ENCODE measurements at places on chromosomes 4 and X. TPM values are rescaled to one million over a fixed set of nuclear protein-coding genes. Genes with fewer than 3 reads are reported as not detected.
A peak's percentile ranks its signal among the peaks of the same experiment; 100 is the strongest.

GRCh38 chr4:26255989-26256388 lies 64.8 kb upstream of the RBPJ start:
- DNase-seq = no peak

GRCh38 chr4:140971077-140971792 lies 162.0 kb downstream of the RNF150 start:
- DNase-seq = no peak

DNA sequence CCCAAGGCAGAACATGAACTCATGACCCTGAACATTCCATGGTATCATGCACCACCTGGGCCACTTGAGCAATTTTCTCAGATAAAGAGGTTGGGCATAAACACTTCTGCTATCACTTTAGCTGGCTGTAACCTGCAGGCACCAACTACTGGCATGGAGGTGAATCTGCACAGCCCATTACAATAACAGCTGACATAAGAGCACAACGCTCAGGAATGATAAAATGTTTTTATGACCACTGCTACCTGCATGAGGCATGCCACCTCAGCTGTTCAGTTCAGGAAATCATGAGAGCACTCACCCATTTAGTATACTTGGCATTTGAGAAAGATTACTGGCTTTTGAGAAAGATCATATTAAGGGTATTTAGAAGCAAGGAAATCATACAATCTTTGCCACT lies 85.7 kb upstream of the SPIN4 start:
- DNase-seq = no peak

DNA sequence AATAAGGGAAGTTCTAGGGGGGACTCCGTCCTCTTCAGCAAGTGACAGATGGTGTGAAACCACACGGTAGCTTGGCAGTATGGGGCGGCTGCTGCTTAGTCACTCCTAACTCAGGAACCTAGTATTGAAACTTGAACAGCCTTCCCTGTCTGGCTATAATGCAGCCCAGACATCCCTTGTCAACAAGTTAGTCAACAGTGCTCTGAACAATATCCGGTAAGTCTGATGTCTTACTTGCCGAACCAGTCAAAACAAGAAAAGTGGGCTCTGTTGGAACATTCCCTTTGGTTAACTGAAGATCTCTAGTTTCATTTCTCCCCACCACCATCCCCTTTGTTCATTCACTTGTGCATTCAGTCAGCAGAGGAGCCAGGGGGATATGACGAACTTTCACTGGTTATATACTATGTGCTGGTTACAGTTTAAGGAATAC lies 18.7 kb upstream of the CXCL13 start:
- DNase-seq = no peak

DNA sequence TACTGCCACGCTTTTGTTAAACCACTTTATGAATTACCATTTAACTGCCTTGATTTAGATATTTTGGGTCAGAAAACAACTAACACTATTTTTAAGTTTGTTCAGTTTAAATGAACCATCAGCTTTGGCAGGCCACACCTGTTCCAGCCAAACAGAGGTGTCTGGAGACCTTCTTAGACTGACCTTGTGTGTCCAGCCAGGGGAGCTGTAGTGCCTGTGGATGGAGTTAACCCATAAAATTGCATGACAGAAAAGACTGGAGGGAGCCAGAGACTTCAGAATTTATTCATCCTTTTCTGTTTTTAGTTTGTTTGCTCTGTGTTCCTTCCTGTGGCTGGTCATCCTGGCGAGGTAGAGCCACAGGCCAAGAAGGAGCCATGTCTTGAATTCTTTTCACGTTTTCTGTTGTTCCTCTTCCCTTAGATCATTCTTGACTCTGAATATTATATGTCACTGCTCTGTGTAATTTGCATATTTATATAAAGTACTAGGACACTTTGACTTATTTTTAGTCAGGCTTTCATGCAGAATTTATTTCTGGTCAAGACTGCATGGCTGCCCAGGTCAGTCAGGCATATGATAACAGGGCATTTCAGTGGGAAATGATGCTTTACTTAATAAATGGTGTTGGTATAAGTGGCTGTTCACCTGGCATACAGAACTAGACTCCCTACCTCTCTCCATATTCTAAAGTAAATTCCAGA lies 26.7 kb downstream of the HERC3 start:
- no peak for DNase-seq

DNA sequence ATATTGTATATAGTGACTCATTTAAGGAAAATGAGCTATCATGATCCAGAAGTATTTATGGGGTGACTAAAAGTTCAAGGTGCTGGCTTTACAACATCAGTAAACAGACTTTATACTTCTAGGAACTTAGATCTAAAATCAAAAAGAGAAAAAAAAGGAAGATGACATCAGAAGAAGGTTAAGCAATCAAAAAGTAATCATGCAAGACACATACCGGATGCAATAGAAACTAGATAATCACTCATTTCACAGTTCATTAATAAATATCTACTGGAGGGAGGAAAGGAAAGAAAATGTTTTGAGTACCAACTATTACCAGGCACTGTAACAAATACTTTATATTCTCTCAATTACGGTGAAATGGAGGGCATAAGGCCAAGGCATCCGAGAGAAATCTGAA lies 276.4 kb downstream of the SPRY1 start:
- no peak for DNase-seq

- no peak for DNase-seq
Measured at GRCh38 chr4:153161226-153161963, 42.8 kb upstream of the TRIM2 start.

GRCh38 chr4:7811536-7812191 lies 128.0 kb downstream of the AFAP1 start:
- peak; percentile 50 for DNase-seq

DNA sequence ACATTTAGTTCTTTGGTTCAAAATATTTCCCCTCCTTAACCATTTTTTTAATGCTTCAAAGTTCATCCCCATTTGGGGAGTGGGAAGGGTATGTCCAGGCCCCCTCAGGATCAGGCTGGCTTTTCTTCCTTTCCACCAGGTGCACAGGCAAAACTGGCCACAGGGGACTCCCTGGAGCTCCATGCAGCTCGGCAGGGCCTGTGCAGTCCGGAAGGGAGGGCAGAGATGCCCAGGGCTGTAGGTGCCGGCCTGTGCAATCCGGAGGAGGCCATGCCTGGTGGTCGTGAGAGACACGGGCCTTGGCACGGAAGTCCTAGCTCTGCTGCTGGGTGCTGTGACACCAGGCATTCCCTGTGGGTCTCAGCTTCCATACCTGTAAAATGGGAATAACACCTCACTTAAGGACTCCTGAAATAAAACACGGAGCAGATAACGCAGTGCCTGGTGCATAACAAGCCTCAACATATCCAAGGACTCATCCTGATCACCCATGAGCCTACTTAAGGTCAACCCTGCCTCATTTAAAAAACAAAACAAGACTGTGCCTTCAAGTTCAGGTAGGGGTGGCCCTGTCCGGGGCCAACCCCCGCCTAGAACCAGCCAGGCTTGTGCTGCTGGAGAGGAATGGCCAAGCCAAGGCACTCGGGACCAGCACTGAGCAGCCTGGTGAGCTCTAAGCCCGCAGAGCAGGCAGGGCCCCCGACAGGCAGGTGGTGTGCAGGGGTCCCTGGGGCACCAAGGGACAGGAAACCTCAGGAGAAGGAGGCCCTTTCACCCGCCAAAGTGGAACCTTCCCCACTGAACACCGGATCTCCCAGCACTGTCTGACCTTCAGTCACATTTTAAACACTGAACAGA lies 21.2 kb upstream of the CYP4V2 start:
- DNase-seq = no peak

DNA sequence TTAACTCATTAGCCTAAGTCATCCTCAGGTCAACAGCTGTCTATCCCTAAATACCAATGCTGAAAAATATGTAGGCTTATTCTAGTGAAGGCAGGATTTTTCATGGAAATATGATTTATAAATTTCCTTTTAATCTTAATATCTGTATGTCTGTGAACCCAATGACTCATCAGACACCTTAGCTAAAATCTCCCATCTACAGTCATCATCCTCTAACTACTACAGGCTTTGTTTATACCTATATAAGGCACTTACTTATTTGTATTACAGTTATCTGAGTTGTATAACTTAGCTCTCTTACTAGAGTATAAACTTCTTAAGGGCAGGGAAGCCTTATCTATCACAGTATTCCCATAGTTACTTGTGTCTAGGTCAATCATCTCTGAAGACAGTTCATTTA lies 24.2 kb downstream of the AMMECR1 start:
- no peak for DNase-seq

- DNase-seq = no peak
Measured at GRCh38 chrX:17431171-17431570, 56.2 kb downstream of the NHS start.

- no peak for DNase-seq
Measured at GRCh38 chr4:105186701-105187161, 40.1 kb downstream of the TET2 start.

DNA sequence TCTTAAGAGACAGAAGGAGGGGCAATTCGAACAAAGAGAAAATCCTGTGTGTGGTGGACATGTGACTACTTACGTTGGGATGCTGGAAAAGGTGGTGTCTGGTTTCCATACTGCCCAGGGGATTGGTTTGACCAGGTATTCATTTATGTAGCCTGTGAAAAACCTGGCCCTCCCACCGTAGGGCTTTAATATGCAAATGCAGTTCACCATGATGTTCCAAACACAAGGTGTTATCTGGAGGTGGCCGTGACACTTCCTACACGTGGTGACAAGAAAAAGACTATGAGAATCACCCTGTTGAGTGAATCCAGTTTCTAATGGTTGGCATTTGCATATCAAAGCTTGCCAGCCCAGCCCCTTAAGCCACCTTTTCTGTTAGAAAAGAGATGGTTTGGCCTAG lies 27.9 kb downstream of the UGT2B4 start:
- no peak for DNase-seq

- no peak for DNase-seq
Measured at GRCh38 chr4:123997776-123998449, 601.3 kb downstream of the SPRY1 start.

GRCh38 chrX:11934089-11934488 lies 176.1 kb downstream of the MSL3 start:
- DNase-seq = no peak

DNA sequence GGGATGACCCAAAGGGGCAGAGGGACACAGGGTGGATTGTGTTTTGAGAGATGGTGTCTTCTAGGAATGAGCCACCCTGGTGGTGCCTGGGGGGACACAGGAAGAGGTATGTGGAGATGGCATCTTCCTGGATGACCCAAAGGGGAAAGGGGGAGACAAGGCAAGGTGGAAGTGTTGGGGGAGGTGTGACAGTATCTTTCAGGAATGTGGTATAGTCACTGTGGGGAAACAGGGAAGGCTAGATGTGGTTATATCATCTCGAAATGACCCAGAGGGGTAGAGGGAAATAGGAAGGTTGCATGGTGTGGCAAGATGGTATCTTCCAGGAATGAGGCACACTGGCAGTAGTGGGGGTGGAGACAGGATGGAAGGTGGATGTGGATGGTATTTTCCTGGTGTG lies 62.9 kb downstream of the MAOA start:
- DNase-seq = no peak

DNA sequence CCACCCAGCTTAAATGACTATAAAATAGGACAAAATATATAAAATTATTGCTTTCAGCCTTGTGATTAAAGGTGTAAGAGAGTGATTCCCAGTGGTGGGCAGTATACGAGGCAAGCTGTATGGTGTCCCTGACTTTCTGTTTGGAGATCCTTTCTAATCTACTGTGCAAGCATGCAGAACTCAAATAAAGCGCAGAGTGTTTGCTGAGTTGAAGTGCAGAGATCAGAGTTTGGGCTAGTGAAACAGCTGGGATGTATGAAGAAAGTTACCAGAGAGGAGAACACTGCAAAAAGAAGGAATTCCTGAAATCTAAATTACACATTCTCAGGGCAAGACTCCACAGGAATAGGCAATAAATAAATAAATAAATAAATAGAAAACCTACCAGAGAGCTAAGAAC lies 218.5 kb upstream of the TLL1 start:
- no peak for DNase-seq

- DNase-seq = no peak
Measured at GRCh38 chrX:23478056-23478455, 143.4 kb downstream of the PTCHD1 start.

GRCh38 chr4:83013420-83013867 lies 2.8 kb upstream of the LIN54 start:
- DNase-seq = no peak

GRCh38 chr4:137819964-137820383 lies 287.7 kb upstream of the PCDH18 start:
- no peak for DNase-seq

DNA sequence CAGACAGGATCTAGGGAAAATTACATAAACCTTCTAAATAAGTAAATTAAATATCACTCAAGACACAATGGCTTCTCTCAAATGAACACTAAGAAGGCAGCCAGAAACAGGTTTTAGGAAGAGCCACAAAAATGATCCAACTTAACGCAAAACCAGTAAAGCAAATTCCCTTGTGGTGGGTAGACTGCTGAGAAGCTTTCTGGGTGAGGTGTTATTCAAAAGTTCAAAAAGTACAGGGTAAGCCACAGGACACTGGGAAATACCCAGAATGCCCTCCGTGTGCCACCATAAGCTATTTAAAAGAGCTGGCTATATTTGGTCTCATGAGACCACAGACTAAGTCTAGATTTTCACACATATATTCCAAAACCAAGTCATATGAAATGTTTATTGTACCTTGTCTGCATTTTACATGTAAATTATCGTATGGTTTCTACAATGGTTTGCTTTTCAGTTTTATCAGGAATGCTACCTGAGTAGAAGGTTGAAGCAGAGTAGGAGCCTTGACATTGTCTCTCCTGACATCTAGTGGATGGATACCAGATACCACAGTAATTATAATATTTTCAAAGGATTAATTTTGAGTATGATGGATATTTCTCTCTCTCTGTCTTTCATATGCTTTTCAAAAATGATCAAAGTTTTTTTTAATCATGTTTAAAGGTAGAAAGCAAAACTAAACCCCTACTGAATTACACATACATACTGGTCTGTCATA lies 109.3 kb upstream of the KLHL13 start:
- no peak for DNase-seq

Gene KLHL34
- not detected for total RNA-seq

Gene VCX
- not detected for total RNA-seq

Gene CHRDL1
- 170 TPM for total RNA-seq

Gene PDCL2
- not detected for total RNA-seq

Gene PIR
- 27.6 TPM for total RNA-seq

Gene CLIC2
- 21.6 TPM for total RNA-seq

Gene IL2
- total RNA-seq = 0.98 TPM

Gene COX7B2
- total RNA-seq = not detected

Gene POU3F4
- not detected for total RNA-seq

Gene CLDN34
- total RNA-seq = not detected
